ENCODE measurements at places on chromosomes 5 and 9. TPM values are rescaled to one million over a fixed set of nuclear protein-coding genes. Genes with fewer than 3 reads are reported as not detected.

Gene GFI1B
- not detected for total RNA-seq

Gene GLRA1
- total RNA-seq: not detected

Gene SPINK1
- not detected for total RNA-seq

Gene MEF2C
- 0.02 TPM for total RNA-seq

Gene NAIP
- total RNA-seq: 0.27 TPM

Gene PARP8
- 0.16 TPM for total RNA-seq

Gene SLC6A18
- not detected for total RNA-seq

Gene TSSK1B
- total RNA-seq: not detected

Gene SLCO4C1
- total RNA-seq: not detected

Gene ANGPTL2
- 0.06 TPM for total RNA-seq

Gene APBA1
- total RNA-seq: 0.51 TPM

Gene ACOT12
- not detected for total RNA-seq

Gene FBP2
- total RNA-seq: not detected

Gene CYSRT1
- total RNA-seq: 4.0 TPM

Gene UBE2D2
- total RNA-seq: 121 TPM

Gene ACSL6
- not detected for total RNA-seq

Gene XRCC4
- 11.9 TPM for total RNA-seq

Gene P4HA2
- 46.4 TPM for total RNA-seq

Gene PHF24
- 0.21 TPM for total RNA-seq

Gene ENTREP1
- total RNA-seq: 0.71 TPM

Gene BTNL3
- not detected for total RNA-seq

All from A549 treated with RU486 at 1 μM for 4 hours (cell line).